ENCODE measurements at places on chromosomes 5 and 9. TPM values are rescaled to one million over a fixed set of nuclear protein-coding genes. Genes with fewer than 3 reads are reported as not detected.

TAF11L5 gene
- not detected for polyA plus RNA-seq

SLC6A7 gene
- polyA plus RNA-seq = 0.13 TPM

GRCh38 chr5:139747583-139748504 is 47.8 kb upstream of the PSD2 start:
- DNase-seq = no peak

DNA sequence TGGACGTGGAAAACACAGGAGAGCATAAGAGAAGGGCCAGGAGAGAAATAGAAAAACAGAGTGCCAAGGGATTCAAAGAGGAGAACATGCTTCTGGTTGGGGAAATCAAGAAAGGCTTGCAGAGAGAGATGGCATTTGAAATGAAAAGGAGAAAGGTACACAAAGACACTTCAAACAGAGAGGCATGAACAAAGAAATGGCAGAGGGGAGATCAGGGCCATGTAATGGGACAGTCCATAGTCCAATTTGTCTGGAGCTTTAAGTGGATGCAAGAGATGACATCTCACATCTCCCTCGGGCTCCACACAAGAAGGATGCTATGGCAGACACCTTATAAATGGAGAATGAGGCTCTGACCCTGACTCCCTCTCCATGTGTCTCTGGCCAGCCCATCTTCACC is 331.1 kb downstream of the MLLT3 start:
- DNase-seq = no peak

TXNDC8 gene
- polyA plus RNA-seq = not detected

- no peak for DNase-seq
These were observed 287.9 kb downstream of the SEC61B start for GRCh38 chr9:99509900-99510535.

DNA sequence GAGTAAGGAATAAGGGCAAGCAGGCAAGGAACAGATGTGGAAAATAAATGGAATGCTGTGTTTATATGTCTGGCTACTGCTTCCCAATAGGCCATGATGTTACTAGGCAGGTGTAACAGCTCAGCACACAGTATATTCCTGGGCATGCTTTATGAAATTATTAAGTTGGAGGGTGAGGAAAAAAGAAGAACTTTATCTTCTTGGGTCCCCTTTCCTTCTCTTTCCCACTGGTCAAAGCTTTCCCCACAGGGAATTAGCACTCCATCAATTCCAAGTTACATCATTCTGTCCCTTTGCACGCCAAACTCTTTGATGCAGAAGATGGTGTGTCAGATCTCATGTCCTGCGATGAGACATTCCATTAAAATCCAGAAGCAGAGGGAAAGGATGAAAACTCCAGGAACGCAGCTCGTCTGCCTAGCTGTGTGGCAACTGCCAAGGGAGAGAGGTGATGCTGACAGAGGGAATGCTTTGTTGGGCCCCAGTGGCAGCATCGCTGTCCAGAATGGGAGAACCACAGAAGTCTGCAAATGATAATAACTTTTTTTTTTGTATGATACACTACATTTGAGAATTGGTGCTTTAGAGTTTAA is 447.3 kb upstream of the ARRDC3 start:
- DNase-seq = no peak

DNA sequence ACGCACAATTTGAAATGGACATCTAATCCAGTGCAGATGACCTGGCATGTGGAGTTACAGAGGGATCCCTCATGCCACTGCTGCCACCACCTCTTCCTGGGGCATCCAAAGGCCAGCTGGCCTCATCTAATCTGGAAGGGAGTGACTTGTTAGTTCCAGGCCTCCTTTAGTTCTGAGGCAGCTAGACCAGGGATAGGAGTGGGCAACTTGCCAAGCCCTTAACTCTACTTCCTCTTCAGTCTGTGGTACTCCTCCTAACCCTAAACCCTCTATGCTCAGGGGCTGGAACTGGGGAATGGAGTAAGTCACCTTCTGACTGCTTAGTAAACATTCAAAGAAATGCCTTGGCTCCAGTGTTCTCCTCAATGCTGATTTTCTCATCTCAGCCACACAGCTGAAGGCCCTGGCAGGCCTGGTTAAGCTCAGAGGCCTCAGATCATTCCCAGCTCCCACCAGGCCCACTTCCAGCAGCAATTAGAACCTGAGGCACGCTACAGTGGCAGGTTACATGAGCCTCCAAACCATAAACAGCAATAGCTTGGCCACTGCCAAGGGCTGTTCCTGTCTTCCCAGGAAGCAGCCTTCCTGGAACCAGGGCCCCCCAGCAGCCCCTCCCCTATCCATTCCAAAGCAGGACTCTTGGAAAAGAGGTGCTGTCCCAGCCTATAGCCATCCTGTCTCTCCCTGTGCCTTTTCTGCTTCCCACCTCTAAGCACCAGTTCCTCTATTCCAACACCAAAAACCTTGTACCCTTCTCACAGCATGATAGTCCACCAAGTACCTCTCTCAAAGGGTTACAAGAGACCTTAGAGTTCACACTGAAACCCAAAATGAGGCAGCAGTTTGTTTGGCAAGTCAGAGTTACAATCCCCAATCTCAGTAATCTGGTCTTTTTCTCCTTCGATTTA is 2.0 kb downstream of the EIF4EBP3 start:
- DNase-seq = no peak

- no peak for DNase-seq
These were observed 34.9 kb downstream of the ZFYVE16 start for GRCh38 chr5:80442742-80443141.

TMEM167A gene
- polyA plus RNA-seq = 144 TPM

GRCh38 chr9:16501141-16501540 is 369.3 kb downstream of the BNC2 start:
- no peak for DNase-seq

- DNase-seq = no peak
These were observed 1717.2 kb upstream of the C9orf72 start for GRCh38 chr9:29290516-29290915.

TLX3 gene
- not detected for polyA plus RNA-seq

- DNase-seq = no peak
These were observed 300.3 kb downstream of the EFNA5 start for GRCh38 chr5:107370396-107370968.

DNA sequence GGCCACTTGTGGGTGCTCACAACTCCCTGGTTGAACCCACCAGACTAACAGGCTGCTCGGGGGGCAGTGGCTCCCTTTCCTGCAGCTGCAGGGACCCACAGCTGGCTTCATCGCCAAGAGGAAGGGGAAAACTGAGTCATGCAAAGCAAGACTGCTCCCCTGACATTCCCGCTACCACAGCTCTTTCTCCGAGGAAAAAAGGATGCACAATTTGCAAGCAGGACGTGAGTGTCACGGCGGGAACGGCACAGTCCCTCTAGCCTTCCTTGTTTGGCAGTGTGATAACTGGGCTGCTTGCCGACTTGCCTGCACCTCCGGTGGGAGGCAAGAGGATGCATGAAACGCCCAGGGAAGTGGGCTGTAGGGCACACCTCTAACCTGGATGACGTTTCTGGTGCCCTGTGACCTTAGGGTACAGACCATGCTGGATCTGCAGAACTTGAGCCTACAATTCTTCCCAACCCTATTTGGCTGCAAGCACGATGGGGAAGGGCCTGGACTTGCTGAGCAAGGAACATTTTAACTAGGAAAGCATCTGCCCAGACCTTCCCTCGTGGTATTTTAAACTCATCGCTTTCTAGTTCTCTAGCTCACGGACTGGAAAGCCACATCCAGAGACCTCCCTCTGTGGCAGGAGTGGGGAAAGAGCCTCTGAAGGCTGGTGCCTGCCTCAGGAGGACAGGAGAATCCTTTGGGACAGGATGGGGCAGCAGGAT is 7.8 kb downstream of the SH3PXD2B start:
- no peak for DNase-seq

DNA sequence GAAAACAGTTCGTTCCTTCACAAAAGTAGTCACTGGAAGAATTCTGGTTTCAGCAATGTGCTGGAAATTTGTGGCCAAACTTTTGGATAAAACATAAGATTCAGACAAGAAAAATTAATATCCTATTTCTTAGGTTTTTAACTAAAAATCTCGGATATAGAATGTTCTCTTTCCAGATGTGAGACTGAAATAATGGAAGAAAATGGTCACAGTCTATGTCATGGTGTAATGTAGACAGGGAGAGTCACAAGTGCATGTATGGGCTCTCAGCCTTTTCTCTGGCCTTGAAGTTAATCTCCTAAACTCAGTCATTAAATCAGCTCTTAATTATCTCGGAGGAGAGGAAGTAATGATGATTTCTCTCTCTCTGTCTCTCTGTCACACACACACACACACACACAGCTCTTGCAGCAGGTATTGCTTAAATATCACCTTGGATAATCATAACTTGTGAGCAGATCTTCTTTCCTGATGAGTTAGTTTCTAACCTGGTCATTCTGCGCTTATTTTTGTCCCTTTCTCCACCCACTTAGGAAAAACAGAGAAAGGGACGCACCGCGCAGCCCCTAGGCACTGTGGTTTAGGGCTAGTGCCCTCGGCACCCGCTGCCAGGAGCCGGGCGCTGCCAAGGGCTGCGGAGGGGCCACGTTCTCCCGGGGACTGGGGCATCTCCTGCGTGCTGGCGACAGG is 672 bp upstream of the ITGA2 start:
- no peak for DNase-seq

DNA sequence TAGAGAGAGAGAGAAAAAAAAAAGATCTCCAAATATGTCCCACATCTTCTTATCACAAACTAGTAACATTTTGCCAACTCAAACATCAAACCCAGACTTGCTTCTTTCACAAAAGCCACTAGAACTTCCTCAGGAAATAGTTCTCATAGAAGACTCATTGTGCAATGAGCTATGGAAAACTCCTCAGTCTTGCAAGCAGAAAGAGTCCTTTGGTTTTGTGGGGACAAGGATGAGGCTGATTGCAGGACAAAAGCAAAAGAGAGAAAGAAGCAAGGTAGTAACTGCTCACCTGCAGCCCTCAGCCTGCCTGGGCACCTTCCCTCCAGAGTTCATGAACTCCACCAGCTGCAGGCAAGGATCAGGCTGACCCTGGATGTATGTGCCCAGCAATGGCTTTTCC is 399.0 kb downstream of the IRX1 start:
- DNase-seq = no peak

GRCh38 chr5:59569608-59570334 is 323.8 kb downstream of the PDE4D start:
- no peak for DNase-seq

- no peak for DNase-seq
These were observed 323.7 kb downstream of the ARRDC3 start for GRCh38 chr5:91059409-91059808.

- DNase-seq = no peak
These were observed 7.9 kb upstream of the ANKDD1B start for GRCh38 chr5:75603371-75603770.

FRRS1L gene
- 4.0 TPM for polyA plus RNA-seq

DNA sequence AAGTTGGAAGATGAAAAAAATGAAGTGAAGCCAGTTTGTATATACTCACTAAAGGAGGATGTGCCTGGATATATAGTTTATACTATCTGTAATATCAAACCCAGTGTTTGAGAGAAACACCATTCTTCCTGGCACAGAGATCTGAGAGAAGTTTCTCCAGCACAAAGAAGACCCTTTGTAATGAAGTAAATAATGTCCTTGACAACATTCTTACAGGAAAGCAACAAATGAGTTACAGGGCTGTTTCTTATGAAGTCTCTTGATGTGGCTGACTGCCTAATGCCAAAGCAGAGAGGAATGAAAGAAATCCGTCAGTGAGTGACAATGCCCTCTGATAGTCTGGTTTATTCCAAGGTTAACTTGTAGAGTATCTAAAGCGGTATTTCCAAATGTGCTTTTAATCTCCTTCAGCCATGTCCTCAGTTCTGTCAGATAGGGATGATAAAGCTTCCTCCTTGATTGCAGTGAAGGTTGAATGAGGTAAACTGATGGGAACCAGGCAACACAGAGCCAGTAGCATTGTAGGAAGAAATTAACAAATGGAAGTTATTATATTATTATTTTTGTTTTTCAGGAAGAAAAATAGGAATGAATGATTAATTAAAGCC is 123.1 kb upstream of the ZNF608 start:
- no peak for DNase-seq

PCDHB7 gene
- polyA plus RNA-seq = 7.9 TPM

- DNase-seq = no peak
These were observed 13.5 kb downstream of the GAPT start for GRCh38 chr5:58504766-58505165.

GRCh38 chr5:35035271-35035670 is 12.5 kb downstream of the AGXT2 start:
- no peak for DNase-seq

DNA sequence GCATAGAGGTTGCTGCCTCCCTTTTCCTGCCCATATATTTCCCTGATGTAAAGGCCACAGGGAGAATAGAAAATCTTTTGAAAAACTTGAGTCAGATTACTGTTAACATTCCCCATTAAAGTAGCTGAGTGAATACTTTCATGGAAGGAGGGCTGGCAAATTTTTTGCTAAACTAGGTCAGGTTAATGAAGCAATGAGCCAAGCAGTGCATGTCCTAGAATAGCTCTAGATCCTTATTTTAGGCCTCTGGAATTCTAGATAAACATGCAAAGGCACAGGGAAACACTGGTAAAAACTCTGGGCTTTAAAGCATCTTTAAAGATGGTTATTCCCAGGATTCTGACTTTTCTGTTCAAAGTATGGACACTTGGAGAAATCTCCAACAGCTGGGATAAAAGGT is 27.9 kb downstream of the TTC1 start:
- no peak for DNase-seq

GPBP1 gene
- polyA plus RNA-seq = 154 TPM

F2RL1 gene
- polyA plus RNA-seq = 33.5 TPM

GRCh38 chr9:5529683-5530221 is 19.4 kb downstream of the PDCD1LG2 start:
- no peak for DNase-seq

DNA sequence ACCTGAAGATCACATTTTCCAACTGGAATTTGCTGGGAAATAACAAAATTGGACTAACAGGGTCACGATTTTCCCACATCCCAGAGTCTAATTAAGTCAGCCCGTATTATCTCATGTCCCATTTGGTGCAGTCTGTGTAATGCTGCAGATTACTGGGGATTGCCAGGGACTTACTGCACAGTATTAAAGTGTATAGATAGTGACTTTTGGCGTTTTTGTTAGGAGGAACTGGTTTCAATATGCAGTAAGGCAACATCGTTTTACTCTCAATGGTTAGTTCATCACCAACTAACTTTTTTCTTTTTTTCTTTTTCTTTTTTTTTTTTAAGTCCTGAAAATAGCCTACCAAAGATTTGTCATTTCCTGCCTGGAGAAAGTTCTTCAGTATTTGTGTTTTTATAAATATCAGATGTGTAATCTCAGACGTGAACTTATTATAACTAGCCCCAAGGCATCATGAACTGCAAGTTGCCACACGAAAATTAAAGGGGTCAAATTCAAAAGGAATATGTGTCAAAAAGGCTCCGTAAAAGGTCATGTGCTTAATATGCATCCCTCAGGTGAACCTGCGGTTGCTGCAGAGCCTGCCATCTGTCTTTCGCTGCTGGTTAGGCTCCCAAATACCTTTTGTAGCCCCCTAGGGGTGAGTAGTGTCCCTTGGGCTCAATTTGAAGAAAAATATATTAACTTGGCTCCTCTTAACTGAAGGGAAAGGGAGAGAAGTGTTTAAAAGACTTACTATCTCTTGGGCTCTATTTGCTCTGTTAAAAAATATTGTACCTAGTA is 176.7 kb upstream of the ADAMTSL1 start:
- no peak for DNase-seq

ZNF462 gene
- polyA plus RNA-seq = 25.6 TPM

- no peak for DNase-seq
These were observed 2.9 kb downstream of the SNX18 start for GRCh38 chr5:54520438-54520846.

All from left renal pelvis (tissue), 4 donors.